ENCODE measurements at places on chromosomes 3 and 15.

- no peak for DNase-seq
Observed at GRCh38 chr3:128052595-128053351, 536 bp downstream of the SEC61A1 start.

DNA sequence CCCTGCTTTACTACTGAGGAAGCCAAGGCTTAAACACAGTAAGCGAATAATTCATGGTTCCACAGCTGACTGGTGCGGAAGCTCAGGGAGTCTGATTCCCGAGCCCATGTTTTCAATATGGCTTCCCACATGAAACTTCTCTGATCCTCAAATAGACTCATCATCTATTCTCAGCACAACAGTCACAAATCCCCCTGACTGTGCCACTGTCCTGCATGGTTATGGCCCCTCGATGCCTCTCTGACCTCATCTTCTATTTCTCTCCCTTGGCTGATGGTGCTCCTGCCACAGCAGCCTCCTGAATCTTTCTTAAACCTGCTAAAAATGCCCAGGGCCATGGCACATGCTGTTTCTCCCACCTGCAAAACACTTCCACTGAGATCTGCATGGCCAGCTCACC is 43.2 kb downstream of the SRGAP3 start:
- DNase-seq, result no peak

- no peak for DNase-seq
Observed at GRCh38 chr15:50484781-50485180, 60.6 kb downstream of the USP8 start.

GRCh38 chr15:69610277-69610676 is 157.7 kb downstream of the RPLP1 start:
- no peak for DNase-seq

- peak; percentile 58 for DNase-seq
Observed at GRCh38 chr3:107315141-107315540, 62.1 kb upstream of the CCDC54 start.

- DNase-seq, result peak; percentile 84
Observed at GRCh38 chr15:36844534-36844998, 255.8 kb downstream of the MEIS2 start.
